ENCODE measurements at places on chromosomes 16 and 17.

DNA sequence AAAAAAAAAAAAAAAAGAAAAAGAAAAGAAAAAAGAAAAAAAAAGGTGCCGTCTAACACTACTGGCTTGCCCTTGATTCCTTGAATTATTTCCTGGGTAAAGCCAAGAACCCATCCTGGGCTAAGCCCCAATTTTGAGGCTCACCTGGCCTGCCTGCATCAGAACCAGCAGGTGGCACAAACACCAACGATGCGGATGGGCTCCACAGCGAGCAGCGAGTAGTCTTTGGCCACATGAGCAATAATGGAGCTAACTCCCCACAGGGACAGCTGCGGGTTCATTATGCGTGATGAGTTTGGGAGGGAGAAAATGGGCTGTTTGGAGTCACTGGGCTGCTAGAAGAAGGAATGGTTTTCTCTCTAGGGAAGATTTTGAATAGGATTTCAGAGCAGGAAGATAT is 91.1 kb downstream of the ASIC2 start:
- DNase-seq = no peak

DNA sequence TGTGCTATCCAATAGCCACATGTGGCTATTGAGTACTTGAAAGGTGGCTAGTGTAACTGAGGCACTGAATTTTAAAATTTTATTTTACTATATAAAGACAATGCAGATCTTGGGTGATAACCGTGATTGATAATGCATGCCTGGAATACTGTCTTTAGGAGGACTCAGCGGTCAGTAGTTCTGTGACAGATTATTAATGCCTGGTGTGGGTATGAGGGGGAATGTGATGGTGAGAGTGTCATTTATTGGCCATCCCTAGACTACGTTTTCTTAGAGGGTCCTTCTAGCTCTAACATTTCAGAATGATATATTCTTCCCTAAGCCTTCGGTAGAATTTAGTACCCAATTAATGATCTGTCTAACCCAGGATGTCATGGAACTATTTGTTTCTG is 157.6 kb downstream of the CPPED1 start:
- DNase-seq = no peak

GRCh38 chr16:17018585-17018939 is 452.2 kb downstream of the XYLT1 start:
- DNase-seq = no peak

DNA sequence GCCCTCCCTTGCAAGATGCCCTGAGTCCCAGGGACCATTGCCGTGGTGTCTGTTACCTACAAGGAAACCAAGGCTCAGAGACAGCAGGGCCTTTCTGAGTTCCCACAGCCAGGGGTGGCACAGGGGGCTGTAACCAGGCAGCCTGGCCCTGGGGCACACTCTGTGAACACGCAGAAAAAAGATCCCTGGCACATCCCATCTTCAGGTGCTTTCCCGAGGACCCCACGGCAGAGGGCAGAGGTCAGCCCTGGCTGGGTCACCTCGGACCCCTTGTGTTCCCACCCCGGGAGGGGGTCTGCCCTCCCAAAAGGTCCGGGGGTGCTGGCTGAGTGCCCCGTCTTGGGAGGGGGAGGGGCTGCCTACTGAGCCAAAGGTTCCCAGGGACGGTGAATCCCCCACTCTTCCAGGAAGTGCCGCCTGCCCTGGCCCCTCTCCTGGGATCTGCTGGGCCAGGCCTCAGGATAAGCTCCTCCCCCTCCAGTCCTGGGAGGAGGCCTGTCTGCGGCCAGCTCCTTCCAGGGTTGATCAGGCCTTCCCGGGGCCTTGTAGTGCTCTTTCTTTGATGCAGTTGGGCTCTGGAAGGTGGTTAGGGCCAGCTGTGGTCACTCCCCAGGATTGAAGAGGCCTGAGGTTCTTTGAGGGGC is 8.1 kb downstream of the GLIS2 start:
- DNase-seq = no peak

GRCh38 chr16:48442379-48442778 is 57.2 kb upstream of the SIAH1 start:
- no peak for DNase-seq

DNA sequence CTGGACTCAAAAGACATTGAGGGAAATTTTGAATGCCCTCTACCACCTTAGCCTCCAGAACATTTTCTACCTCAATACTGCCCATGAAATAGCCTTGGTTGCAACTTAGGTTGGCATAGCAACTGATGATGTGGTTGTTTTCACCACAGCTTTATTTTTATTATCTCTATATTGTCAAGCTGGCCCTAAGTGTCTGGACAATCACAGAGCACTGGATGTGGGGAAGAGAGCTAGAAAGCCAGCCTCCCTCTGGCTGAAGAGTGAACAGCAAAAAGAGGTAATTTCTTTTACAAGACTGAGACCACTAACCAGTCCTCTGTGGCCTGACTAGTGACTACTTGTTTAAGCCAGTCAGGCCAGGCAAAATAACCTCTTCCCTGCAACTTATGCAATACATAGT is 159.6 kb downstream of the HS3ST2 start:
- DNase-seq = no peak

- DNase-seq = no peak
Measured at GRCh38 chr16:4570688-4571321, 14.7 kb downstream of the C16orf96 start.

Measured in Ammon's horn (tissue), 1 donor.